ENCODE measurements at places on chromosomes 11 and 22. TPM values are rescaled to one million over a fixed set of nuclear protein-coding genes. Genes with fewer than 3 reads are reported as not detected.

ZP1 gene
- 0.85 TPM for total RNA-seq

- no peak for DNase-seq
Observed at GRCh38 chr22:25420925-25421904, 143.3 kb upstream of the GRK3 start.

DNA sequence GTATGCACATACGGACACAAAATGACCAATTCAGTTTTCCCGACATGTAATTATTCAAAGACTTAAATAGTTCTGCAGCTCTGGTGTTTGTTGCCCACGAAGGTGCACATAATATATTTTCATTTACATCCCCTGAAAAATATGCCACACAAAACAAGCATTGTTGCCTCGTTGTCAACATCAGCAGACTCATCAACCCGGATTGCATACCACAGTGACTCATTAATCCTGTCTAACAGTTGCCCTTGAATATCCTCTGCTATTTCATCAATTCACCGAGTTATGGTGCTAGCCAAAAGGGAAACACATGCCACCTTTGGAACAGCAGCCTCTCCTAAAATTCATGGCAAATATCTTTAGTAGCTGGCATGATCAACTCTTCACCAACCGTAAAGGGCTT, 582.2 kb downstream of the LRRC4C start:
- no peak for DNase-seq

DNA sequence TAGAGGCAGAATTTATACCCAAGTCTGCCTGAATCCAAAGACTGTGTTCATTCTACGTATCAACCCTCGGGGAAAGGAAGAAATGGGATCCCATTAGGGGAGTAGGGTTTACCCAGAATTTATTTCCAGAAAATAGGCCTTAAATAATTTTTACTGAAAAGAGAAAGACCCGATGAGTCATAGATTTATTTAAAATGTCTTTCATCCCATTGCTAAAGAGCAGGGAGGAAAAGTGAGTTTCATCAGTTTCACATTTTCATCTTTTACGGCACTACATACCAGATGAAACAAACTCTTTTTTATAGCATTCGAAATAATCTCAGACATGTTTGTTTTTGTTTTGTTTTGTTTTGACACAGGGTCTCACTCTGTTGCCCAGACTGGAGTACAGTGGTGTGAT, 31.3 kb downstream of the SLC1A2 start:
- no peak for DNase-seq

GRCh38 chr11:2205981-2206690, 34.5 kb upstream of the TH start:
- peak; percentile 43 for DNase-seq

DNA sequence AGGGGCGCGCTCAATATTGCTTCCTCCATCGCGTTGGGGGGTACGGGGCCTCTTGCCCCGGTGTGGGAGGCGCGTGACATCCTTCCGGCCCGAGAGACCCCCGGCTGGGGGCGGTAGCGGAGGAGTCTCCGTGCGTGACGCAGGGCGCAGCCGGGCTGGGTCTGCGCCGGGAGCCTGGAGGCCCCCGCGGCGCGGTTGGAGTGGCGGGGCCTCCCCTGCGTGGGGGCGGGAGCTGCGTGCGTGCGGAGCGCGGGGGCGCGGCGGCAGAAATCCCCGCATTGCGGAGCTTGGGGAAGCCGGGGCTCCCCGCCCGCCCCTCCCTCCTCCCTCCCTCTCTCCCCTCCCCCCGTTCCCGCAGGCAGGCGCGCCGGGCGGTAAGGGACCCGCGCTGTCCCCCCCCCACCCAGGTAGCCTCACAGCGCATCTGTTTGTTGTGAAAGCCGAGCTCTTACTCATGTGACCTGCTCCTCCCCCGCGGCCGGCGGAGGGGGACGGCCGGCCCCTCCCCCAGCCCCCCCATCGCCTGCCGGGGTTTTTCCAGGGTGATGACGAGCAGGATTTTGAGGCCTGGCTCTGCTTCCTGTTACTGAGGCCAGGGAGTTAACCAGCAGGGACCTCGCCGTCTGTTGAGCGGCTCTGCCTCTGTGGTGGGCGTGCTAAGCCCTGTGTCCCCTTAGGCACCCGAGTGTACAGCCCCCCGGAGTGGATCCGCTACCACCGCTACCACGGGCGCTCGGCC, 1.6 kb downstream of the PIM3 start:
- DNase-seq = peak; percentile 92

BTBD18 gene
- total RNA-seq = not detected

GRCh38 chr11:3626250-3626960, 15.4 kb downstream of the ART5 start:
- DNase-seq = peak; percentile 74

DNA sequence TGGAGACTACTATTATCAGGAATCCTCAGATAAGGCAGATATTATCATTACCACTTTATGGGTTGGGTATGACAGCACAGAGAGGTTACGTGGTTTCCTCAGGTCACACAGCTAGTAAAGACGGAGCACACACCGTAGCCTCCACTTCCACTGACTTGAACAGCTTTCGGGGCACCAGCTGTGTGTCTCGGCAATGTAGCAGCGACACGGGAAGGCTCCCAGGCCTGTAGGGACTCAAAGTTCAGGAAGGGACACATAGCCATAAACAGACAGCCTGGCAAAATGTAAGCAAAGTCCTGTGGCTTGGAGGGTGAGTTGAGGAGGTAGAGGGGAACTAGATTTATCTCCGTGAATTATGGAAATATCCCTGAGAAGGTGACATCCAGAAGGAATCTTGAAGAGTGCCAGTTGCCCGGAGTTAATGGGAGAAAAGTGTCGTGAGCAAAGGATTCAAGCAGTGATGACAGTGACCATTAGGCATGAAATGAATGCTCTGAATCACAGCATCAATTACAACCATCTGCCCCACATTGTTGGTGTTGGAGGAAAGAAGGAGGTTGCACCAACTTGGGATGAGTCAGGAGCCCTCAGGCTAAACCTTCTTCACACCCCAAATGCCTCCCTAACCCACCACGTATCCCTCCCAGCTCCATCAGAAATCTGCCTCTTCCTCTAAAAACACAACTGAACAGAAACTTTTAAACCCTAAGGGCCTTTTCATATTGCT, 106.7 kb upstream of the ASPHD2 start:
- no peak for DNase-seq

DNA sequence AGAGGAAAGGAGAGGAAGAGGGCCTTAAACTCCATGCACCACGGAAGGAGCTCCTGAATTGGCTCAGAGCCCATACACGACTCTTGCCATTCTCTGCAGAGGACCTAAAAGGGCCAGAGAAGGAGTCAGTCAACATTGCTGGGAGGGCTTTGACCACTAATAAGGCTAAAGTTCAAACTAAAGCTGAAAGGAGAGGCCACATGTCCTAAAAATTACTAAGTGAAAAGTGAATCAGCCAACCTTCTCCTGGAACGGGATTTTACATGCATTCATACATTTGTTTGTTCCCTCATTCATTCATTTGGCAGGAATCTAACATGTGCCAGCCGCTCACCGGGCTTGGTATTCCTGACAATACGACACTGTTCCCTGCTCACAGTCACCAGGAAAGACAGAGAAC, 10.5 kb downstream of the CLMP start:
- DNase-seq = no peak

KRTAP5-8 gene
- total RNA-seq = 0.49 TPM

DNA sequence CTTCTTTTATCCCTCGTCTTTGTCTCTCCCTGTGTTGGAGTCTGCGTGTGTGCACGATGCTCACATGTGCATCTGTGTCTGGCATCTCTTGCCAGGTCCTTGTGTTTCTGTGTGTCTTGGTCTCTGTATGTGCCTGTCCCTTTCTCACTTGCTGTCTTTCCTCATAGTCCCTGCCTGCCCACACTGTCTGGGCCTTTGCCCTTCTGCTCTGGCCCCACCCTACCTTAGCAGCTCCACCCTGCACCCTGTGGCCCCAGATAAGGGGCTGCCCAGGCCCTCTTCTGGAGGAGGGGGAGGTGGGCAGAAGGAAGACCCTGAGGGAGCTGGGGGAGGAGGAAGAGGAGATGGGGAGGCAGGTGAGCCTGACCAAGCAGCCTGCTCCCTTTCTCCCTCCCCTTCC, 2.8 kb downstream of the EHBP1L1 start:
- no peak for DNase-seq

OR51B2 gene
- total RNA-seq = 0.40 TPM

- DNase-seq = peak; percentile 72
Observed at GRCh38 chr11:35166369-35167360, 27.7 kb downstream of the CD44 start.

P2RY2 gene
- 12.3 TPM for total RNA-seq

DNA sequence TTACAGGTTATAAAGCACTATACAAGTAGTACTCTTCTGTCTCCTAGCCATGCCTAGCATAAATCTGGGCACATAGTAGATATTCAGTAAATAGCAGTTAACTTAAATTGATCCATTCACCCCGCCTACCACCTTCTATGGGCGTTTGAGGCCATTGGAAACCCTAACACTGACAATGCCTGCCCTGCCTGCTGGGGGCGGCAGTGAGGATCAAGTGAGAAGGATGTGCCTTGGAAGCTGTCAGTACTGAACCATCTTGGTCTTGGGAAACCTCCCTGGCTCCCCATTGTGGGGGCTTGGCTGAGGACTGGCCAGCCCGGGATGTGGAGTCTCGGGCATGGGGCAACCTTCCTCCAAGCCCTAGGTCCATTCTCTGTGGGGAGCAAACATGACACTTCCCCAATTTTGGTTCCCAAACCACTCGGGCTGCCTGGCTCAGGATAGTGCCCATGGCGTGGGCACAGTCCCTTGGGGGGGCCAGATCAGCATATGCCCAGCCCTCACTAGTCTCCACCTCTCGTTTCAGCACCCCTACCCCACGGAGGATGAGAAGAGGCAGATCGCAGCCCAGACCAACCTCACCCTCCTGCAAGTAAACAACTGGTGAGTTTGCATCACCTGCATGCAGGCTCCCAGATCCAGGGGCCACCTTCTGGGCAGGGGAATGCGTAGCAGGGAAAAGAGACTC, 67.4 kb downstream of the FEZ1 start:
- DNase-seq = no peak

GRCh38 chr11:95304777-95305176, 73.8 kb upstream of the SESN3 start:
- DNase-seq = no peak

DNA sequence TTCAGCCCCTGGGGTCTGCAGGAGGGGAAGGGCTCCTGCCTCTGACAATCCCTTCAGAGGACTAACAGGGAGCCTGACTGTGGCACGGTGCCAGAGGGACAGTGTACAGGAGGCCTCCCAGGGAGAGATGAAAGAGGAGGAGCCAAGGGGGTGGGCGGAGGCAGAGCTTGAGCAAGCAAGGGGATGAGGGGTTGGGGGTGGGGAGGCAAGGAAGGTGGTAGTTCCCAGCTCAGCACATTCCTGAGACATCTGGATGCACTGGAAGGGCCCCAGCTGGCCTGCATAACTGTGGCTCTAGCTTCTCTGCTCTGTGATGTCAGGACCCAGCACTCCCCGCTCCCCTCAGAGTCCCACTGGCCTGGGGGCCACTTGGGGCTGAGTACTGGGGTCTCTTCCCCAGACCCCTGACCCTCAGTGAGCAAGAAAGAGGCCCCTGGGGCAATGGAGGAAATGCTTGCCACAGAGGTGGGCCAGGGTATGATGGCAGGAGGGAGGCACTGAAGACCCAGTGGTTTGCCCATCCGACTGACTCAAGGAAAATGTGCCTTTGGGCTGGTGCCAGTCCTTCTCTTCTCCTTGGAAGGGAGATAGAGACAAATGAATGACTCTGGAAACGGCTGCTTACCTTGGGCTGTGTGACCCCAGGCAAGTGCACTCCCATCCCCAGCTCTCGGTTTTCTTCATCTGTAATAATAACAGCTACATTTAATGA, 13.3 kb downstream of the CREB3L1 start:
- DNase-seq = peak; percentile 93

DNA sequence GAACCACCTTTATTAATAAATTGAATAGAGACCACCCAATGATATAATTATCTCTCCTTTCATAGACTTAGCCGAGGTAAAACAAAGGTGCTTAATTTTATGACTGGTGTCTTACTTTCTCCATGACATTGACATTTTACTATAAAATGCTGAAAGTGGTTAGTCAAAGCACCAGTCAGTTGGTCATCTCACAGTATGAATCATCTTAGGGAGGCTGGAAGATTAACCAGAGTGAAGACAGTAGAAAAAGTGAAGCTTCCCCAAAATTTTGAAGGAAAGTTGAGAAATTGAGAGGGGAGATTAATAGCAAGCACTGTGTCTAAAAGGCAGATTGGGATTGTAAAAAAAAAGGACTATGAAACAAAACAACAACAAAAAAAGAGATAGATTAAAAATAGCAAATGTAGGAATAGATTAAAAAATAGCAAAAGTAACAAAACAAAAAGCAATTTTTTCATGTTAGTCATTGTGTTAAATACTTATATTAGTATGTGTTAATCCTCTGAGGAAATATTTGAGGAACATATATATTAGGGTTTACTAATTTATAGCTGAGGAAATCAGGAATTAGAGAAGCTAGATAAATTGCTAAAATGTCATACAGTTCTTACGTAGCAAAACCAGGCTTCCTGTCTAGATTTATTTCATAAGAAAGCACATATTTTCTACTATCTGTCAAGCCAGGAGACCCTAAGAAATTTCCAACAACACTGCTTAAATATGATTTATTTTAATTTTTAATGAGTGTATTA, 557.3 kb upstream of the ANO5 start:
- no peak for DNase-seq

ANGPTL5 gene
- total RNA-seq = 1.4 TPM

DNA sequence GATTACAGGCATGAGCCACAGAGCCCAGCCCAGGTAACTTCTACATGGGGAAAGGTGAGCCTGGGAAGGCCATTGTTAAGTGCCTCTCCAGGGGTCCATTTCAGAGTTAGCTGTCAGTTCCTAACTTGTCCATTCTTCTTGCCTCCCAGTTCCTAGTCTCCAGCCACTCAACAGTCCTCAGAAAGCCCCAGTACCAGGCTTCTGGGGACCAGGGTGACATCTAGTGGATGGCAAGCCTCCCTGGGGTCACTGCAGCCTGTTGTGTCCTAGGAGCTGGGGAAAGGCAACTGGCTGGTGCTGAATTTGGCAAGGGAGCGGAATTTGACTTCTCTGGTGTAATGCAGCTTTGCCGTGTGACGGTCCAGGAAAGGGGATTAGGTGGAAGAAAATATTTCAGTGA, 2.1 kb downstream of the LGALS12 start:
- no peak for DNase-seq

GRCh38 chr22:22099833-22100812, 117.5 kb upstream of the TOP3B start:
- DNase-seq = no peak

DNA sequence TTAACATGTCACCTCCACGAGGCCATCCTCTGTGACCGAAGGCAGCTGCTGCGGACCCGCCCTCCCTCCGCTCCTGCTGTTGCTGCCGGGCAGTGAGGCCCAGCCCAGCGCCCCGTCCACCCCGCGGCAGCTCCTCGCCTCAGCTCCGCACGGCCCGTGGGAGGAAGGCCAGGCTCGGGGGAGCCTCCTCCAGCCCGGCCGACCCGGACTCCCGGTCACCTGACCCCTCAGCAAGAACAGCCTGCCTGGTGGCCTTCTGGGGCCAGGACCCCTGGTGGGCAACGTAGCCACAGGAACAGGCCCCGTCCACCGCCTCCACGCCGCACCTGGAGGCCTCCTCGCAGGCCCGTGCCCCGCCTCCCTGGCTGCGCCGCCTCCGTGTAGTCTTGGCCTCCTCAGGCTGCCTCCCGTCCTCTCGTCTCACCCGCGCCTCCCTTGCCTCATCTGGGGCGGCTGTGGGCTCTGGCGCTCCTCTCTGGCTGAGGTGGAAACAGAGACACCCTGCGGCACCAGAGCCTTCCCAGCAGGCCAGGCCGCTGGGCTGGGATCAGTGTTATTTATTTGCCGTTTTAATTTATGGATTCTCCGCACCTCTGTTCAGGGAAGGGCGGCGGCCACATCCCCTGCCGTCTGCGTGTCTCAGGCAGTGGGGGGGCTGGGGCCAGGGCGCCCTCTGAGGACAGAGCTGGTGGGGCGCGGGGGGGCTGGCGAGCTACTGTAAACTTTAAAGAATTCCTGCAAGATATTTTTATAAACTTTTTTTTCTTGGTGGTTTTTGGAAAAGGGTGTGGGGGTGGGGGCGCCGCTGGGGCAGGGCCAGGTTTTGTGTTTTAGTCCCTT, 25.4 kb downstream of the MOB2 start:
- no peak for DNase-seq
